IMR-90 (cell line): ENCODE measurements at places on chromosomes 5 and 9. TPM values are rescaled to one million over a fixed set of nuclear protein-coding genes. Genes with fewer than 3 reads are reported as not detected.

DNA sequence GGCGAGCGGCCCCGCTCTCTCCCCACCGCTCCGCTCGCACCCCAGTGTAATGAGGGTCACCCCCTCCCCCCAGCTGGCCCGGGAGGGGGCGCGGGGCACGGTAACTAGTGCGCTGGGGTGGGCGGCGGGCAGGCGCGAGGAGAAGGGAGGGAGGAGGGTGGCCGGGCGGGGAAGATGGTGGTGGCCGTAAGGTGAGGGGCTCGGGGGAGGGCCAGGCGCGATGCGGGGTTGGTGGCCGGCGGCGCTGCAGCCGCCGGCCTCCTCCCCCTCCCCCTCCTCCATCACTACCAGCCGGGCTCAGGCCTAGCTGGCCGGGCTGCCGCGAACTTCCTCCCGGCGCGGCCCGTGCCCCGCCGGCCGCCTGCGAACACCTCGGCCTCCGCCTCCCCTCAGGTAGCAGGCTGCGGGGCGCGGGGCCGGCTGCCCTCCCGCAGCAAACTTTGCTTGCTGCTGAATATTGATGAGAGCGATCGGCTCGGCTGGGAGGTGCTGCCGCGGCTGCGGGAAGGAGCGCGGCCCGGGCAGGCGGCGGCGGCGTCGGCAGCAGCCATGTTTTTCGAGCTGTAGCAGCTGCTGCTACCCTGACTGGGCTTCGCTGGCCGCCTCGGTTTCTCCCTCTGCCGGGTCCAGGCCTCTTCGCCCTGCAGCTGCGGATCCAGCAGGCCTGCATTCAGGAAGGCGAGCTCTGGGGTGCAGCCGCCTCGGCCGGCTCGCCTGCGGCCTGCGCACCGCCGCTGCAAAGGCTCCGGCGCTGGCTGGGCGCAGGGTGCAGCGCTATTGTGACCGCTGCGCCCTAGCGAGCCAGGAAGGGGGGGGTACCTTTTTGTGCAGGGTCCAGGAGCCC, 502 bp downstream of the NSD1 start:
- peak; percentile 29 for DNase-seq

DNA sequence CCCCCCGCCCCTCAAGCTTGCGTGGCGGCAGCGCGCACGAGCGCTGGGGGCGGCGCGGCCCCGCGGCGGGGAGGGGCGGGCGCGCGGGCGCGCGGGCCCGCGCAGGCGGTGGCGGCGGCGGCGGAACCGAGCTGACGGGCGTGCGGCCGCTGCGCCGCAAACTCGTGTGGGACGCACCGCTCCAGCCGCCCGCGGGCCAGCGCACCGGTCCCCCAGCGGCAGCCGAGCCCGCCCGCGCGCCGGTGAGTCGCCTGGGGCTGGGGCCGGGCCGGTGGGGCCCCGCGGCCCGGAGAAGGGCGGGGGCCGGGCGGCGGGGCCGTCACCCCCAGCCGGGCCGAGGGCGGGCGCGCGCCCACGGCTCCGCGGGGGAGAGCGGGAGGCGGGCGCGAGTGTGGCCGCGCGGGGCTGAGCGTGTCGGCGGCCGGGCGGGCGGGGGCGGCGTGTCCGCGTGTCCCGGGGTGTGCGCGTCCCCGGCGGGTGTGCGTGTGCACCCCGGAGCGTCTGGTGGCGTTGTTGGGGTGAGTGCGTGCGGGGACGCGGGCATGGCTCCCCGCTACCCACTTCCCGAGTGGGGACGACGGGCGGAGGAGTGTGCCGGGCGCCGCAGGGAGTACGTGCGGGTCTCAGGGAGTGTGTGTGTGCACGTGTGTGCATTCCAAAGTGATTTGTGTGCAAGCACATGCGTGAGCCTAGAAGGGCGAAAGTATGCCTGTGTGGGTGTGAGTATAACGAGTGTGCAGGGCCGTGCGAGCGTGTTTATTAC, at the start of gene NEK6:
Gene NEK6 (plus strand): TSS at position 106 of the 763 bp plus-strand sequence. CDS start 44,016 bp downstream, outside the sequence.
- DNase-seq, result peak; percentile 84

DNA sequence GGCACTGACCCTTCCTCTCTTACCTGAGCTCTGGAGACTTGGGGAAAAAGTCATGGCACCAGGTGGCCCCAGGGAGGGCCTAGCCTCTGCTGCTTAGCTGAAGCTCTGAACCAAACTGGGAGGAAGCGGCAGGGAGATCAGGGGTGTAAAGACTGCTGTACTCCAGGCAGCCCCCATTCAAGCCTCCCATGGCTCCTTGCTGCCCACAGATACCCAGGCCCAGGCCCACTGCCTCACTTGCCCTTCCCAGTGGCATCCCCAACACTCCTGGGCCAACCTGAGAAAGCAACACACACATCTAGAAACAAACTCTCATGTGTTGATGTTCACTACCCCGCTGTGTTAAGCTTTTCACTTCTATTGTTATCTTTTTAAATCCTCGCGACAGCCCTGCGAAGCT, 151.6 kb downstream of the C5orf15 start:
- DNase-seq, result no peak

DNA sequence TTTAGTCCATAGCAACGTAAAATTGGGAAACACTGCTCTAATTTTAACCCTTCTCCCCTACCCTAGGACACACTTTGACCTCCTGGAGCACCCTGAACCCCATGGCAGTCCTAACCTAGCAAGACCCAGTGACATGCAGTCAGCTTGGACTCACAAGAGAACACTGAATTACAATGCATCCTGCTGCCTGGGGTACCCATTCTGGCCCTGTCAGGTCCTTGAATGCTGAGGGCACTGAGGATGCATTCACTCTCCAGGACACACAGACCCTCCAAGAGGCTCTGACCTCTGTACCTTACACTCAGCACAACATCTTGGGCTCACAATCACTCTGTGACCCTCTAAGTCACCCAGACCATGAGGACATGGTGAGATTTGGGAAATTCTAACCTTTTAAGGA, 1.8 kb upstream of the PROP1 start:
- DNase-seq, result no peak

GRCh38 chr5:177386542-177386941, 2.3 kb downstream of the SLC34A1 start:
- DNase-seq, result no peak

- no peak for DNase-seq
These were observed 77.6 kb downstream of the KIF4B start for GRCh38 chr5:155091063-155091648.

GRCh38 chr5:155044591-155044990, 31.0 kb downstream of the KIF4B start:
- no peak for DNase-seq

GRCh38 chr9:94606646-94607422, 13.2 kb upstream of the FBP2 start:
- no peak for DNase-seq

DNA sequence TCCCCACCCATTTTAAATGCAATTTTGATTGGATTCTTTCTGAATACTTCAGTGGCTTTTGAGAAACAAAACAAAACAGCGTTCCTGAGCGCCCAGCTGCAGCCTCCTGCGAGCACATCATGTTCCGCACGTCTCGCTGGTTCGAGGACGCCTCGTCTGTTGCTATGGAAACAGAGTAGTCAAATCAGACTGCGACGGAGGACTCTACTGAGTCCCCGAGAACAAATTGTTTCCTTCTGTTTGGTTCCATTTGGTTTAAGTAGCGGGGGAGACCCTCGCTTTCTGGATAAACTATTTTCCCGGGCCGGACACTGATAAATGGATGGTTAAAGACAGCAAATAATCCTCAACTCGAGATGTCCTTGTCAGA, 69.0 kb downstream of the SLC28A3 start:
- DNase-seq, result peak; percentile 69

GRCh38 chr5:141701360-141702119, 19.5 kb upstream of the ARAP3 start:
- DNase-seq, result no peak

- DNase-seq, result peak; percentile 58
These were observed 89.9 kb upstream of the GNAQ start for GRCh38 chr9:78121488-78121887.

DNA sequence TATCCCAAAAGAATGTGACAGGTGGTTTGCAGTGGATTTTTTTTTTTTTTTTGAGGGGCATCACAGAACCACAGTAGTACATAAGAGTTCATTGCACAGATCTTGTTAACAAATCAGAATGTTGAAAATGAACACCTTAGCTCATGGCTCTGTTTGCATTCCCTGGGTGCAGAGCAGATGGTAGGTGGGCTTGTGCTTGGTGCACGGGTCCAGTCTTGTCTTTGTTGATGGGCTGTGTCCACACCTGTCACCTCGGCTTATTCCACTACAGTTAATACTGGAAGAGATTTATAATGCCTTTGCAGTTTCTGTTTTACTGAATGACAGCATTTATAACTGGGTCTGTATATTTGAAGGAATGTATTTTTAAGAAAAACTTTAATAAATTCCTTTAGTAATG, 146.6 kb downstream of the KDM4C start:
- DNase-seq, result no peak

DNA sequence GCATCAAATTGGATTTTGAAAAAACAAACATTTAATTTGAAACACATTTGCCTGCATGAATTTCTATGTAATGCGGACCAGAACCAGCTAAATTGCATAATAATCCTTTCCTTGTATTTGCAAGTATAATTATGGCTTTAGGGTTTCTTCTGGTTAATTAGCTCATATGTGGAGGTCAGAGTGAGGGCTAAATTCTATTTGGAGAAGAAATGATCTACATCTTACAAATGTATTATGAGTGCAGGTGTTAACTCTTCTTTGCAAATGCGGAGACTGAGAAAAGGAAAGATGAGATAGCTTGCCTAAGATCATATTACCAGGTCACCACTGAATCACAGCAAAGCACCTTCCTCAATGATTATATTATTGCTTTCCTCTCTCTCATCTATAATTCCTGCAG, 194.7 kb downstream of the CDH9 start:
- DNase-seq, result no peak

- no peak for DNase-seq
These were observed 178.1 kb upstream of the IL12B start for GRCh38 chr5:159508344-159508743.

- DNase-seq, result no peak
These were observed 9.2 kb downstream of the PHF19 start for GRCh38 chr9:120867676-120868338.

DNA sequence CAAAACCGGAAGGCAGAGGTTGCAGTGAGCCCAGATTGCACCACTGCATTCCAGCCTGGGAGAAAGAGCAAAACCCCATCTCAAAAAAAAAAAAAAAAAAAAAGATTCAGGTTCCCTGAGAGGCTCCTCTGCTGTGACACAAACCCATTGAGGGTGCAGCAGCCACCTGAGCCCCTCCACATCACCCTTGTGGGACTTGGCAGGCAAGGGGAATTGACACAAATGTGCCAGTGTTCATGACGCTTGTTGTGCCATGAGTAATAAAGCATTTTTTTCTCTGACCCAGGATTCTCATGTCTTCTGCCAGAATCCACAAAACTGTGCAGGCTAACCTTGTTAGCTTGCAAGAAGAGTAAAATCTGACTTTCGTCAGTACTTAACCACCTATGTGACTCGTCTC, 149.6 kb downstream of the TTC39B start:
- no peak for DNase-seq

DNA sequence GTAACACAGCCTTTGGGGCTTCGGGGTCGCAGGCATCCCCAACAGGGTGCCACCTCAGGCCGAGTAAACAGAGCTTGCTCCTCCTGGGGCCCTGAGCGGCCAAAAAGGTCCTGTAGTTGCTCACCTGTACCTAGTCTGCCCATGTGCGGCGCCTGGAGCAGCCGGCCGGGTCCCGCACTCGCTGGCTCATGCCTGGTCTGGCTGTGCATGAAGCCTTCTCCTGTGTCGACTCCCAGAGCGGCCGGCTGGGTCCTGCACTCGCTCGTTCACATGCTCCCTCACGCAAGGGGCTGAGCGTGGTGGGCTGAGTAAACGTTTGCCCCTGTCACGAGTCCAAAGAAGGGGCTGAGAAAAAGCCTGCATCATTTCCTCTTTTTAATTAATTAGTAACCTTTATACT, 162.4 kb upstream of the TUT7 start:
- DNase-seq, result no peak

- DNase-seq, result peak; percentile 79
These were observed 199.2 kb upstream of the ANKRD55 start for GRCh38 chr5:56432321-56432720.

DNA sequence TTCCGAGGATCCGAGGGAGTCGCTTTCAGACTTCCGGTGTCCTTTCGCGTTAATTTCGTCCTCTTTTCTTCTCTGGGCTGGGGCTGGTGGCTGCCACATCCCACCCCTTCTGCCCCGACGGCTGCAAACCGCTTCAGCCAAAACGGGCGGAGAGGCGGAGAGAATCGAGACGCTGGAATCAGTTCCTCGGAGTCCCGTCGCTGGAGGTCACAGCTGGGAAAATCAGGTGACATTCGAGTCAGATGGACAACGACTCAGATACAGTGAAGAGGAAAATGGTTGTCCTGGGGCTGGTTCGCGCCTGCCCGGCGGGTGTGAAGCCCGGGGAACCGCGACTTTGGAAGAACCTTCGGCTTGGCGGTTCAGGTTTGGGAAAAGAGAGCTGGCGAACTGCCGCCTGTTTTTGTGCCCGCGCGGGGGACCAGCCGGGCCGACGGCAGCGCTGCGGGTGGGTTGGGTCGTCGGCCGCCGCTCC, 8.9 kb upstream of the NKX2-5 start:
- no peak for DNase-seq

DNA sequence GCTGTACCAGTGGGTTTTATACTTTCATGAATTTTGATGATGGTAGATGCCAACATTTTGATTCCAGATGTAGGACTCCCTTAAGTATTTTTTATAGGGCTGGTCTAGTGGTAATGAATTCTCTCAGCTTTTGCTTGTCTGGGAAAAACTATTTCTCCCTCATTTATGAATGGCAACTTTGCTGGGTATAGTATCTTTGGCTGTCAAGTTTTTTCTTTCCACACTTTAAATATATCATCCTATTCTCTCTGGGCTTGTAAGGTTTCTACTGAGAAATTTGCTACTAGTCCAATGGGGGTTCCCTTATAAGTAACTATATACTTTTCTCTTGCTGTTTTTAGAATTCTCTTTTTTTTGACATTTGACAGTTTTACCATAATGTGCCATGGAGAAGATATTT, 629.3 kb downstream of the NR2F1-AS1 start:
- DNase-seq, result no peak

- peak; percentile 3 for DNase-seq
These were observed 666.8 kb upstream of the GRAMD2B start for GRCh38 chr5:125756456-125756855.

DNA sequence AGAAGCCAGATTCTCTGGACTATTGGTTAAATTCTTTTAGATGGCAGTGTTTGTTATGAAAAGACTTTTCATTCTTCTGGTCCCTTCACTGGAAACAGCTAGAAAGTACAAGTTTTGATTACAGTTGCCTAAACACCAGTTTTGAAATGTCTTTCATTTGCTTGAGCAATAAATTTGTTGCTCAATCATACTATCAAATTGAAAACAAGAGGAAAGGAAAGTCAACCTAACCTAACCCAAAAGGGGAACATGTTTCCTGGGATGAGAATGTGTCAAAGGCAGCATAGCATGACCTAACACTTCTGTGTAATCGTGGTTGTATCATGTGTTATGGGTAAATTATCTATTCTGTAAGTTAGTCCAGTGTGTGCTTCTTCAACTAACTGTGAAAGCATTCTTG, 213.2 kb downstream of the TMC1 start:
- no peak for DNase-seq

Gene UBE2QL1
- not detected in 2 replicates for total RNA-seq

Gene CDC20B
- total RNA-seq, result not detected in 2 replicates

Gene IL4
- not detected in 2 replicates for total RNA-seq

Gene MORN5
- not detected in 2 replicates for total RNA-seq

Gene GBGT1
- 0.83 and 1.8 TPM in 2 replicates for total RNA-seq

Gene TARS1
- 175 and 219 TPM in 2 replicates for total RNA-seq

Gene UBAC1
- 25.3 and 33.6 TPM in 2 replicates for total RNA-seq

Gene FBP2
- not detected in 2 replicates for total RNA-seq

Gene RMI1
- total RNA-seq, result 6.8 and 12.8 TPM in 2 replicates

Gene CCNI2
- not detected in 2 replicates for total RNA-seq

Gene RANBP6
- total RNA-seq, result 42.3 and 67.2 TPM in 2 replicates

Gene C7
- total RNA-seq, result 0.54 and 0.83 TPM in 2 replicates
